ENCODE measurements at places on chromosomes 2 and 18.

DNA sequence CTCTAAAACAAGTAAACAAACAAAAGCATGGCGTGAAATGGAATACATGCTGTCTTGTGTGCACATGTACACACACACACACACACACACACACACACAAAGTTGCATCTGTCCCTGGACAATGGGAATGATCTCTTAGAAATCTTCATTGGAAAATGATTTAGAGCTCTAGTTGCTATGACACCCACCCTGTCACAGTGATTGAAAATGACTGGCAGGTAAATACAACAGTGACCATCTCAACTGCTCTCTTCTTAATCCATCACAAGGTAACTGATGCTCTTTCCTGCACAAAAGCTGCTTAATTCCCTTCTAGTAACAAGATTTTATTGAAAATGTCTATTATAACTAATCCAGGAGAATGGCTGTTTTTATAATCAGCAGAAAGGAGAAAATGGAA lies 1011.7 kb upstream of the GYPC start:
- no peak for DNase-seq

- no peak for DNase-seq
These were observed 282.7 kb downstream of the PARD3B start for GRCh38 chr2:204827701-204828590.

DNA sequence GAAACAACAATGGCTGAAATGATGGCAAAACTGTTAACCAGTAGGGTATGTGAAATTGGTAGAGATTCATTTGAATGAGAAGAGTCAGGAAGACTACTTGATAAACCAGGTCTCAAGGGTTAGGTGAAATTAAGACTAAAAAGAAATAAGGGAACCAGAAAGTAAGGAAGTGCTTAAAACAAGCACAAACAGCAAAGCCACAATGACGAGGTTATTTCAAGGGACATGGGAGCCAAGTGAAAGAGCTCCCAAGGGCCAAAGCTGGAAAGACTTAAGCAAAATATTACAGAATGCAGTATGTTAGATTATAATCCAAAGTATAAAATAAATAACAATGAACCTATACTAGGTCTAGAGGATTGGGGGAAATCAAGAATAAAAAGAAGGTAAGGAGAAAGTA lies 19.3 kb upstream of the CD302 start:
- DNase-seq, result no peak

DNA sequence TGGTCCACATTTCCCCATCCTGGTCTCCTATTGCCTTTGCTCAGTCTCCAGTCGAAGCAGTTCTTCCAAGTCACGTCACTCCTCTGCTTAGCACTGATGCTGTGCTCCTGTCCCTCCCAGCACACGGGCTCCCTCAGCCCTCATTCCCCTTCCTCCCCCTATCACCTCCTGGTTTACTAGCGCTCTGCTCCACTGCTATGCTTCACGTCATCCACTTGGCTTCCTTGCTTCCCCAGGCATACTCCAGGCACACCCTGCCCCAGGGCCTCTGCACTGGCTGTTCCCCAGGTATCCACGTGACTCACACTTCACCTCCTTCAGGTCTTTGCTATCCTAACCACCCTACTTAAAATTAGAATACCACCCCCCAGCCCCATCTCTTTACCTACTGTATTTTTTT lies 269.3 kb downstream of the GLI2 start:
- no peak for DNase-seq

GRCh38 chr2:186835628-186836027 lies 13.3 kb downstream of the ZSWIM2 start:
- no peak for DNase-seq

DNA sequence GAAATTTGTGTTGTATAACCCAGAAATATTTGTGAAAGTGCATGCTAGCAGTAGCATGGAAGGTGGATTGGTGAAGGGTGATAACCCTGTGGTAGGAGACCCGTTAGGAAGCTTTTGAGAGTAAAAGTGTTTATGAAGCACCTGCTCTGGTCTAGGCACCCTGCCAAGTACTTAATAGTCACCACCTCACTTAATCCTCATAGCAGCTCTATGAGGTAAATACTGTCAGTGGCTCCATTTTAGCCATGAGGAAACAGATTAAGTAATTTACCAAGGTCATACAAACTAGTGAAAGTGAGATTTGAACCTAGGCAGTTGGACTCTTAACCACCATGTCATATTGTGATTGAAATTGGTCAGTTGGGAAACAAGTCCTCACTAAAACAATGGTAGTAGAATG lies 66.8 kb downstream of the TET3 start:
- no peak for DNase-seq

DNA sequence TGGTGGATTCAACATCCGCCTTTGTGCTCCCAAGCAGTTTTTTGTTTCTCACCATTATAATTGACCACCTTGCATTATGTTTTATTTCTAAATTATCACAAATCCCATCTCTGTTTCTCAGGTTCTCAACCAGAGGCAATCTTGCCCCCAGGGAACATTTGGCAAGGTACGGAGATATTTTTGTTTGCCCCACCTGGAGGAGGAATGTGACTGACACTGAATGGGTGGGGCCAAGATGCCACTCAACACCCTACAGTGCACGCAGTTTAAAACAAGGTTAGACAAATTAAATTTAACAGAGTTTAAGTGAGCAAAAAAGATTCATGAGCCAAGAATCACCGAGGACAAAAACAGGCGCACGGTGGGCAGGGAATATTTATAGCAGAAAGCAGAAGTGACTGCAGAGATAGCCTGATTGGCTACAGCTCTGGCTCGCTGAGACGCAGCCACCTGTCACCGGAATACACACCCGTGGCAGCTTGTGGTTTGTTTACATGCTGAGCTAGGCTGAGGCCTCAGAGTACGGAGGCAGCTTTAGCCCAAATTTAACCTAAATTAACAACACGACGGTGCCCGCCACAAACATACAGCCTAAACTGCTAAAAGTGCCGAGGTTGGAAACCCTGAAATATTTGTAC lies 150.0 kb upstream of the ALKAL2 start:
- peak; percentile 44 for DNase-seq

- DNase-seq, result no peak
These were observed 53.6 kb downstream of the TTC32 start for GRCh38 chr2:19848029-19848750.

Measured in NCI-H510A (cell line).